ENCODE measurements at places on chromosomes 7 and 10.

DNA sequence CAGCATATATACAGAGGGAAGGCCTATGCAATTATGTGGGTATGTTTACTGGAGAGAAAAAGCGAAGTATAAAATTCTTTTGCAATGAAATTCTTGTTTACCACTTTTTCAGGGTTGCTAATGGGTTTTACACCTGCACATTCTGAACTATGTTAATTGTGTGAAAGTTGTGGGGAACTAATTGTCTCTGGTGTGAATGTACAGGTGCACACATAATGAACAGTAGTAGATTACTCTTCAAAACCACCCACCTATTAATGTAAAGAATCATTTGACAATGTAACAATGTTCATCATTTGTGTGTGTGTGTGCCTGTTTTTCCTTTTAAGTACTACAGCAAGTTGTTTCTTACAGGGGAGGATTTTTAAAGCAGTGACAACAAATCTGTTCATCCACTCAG lies 80.0 kb upstream of the FEZF1 start:
- no peak for DNase-seq

GRCh38 chr7:84490661-84491060 lies 296.1 kb upstream of the SEMA3A start:
- no peak for DNase-seq

GRCh38 chr7:537911-538634 lies 18.4 kb upstream of the PDGFA start:
- DNase-seq = no peak

DNA sequence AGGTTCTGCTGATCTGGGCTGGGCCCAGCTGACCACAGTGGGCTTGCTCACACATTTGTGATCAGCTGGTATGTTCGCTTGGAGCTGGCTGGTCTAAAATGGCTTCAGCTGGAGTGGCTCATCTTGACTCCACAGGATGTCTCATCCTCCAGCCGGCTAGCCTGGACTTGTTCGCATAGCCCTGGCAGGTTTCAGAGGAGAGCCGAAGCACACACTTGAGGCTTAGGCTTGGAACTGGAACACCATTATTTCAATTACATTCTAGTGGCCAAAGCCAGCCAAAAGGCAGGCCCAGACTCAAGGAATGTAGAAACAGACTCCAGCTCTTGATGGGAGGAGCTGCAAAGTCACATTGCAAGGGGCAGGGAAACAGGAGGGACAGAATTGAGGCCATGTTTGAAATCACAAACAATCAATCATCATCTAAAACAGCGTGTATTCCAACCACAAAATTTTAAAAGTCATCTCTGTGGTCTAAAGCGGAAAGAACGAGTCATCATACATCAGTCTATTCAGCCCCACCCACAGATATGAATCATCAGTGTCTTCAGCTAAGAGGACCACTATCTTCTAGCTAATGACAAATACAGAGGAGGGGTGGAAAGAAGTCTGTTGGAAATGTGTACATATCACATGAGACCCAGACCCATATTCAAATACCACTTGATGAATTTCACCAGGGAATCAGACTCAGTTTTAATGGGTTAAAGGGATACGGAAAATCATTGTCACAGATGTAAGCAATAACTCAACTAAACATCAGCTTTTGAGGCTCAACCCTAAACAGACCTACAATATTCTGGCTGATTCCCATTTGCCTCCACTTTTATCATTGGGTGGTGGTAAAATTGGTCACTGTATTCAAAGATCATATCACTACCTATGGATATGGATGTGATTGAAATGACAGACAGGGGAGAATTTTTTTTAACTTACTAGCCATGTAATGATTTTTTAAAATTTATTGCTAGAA lies 139.0 kb upstream of the MKLN1 start:
- DNase-seq = peak; percentile 50

DNA sequence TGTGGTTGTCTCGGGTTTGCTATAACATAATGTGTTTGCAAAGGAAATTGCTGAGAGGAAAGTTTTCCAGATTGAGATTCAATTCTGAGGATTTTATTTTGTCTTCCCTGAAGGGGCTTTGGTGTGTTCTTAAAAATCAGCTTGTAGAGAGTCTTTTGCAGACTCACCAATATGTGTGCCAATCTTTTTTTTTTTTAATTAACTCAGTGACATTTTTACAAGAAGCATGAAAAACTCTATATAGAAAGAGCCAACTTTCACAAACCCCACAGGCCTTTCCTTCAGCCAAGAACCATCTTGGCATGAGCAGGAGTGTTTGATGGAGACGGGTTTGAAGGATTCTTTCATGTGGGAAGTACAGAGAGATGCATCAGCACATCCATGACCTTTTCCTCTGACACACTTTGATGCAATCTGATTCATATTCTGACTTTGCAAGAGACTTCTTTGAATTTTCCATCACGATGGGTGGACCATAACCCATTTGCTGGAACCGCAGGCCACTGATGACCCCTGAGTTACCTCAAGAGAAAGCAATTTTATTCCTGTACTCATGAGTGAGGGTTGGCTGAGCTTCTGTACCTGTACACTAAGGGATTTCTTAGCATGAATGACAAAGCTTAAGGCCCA lies 892.6 kb downstream of the XPNPEP1 start:
- DNase-seq = no peak

DNA sequence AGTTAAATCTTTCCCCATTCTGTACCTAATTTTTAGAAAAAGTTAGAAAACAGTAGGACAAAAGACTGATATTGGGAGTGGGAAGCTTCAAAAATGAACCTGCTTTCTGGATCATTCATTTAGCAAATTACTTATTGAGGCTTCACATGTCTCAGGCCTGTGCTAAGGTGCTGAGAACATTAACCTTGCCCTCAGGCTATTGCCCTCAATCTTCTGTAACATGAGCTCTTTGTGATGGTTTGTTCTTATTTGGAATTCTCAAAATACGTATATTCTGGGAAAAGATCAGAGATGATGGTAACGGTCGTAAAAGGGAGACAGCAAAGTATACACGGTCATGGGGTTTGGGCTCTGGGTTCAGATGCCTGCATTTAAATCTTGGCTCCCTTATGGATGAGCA lies 39.5 kb upstream of the PRKG1 start:
- no peak for DNase-seq

- DNase-seq = no peak
These were observed 37.0 kb upstream of the GLCCI1 start for GRCh38 chr7:7931626-7932025.
